AG20443 (cell line): ENCODE measurements at places on chromosomes 5 and 9.
A peak's percentile ranks its signal among the peaks of the same experiment; 100 is the strongest.

DNA sequence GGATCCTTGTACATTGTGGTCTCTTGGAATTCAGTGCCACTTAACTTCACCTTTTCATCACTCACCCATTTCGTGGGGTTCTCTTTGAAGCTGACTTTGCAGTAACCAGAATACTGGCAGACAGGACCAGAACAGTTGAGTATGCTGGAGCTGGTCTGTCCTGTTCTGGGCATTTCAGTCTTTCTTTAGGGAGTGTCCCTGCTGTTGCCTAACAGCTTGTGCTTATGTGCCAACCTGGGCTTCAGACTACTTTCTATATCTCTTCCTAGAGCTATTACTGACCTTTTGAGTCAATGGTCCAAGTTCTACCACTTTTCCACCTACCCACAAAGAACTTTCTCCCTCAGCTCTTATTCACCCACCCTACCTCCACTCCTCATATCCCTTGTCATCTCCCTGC, 10.0 kb upstream of the INSL6 start:
- DNase-seq: no peak

- no peak for DNase-seq
These were observed 1403.5 kb upstream of the CDH18 start for GRCh38 chr5:21391506-21391905.

DNA sequence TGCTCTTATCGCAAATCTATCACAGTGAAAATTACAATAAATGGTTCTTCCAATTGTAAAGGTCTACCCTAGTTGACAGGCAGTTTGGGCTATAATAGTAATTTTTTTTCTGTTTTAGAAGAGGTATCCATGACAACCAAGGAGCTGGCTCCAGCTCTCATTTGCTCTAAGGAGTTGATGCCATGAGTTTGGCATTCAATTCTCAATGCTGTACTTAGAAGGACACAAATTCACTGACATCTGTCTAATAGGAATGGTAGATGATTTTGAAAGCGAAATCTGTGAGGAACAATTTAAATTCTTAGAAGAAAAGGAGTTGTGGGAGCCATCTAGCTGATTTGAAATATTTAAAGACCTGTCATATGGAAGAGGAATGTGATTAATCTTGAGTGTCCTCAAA, 203.6 kb upstream of the DAB2 start:
- no peak for DNase-seq

DNA sequence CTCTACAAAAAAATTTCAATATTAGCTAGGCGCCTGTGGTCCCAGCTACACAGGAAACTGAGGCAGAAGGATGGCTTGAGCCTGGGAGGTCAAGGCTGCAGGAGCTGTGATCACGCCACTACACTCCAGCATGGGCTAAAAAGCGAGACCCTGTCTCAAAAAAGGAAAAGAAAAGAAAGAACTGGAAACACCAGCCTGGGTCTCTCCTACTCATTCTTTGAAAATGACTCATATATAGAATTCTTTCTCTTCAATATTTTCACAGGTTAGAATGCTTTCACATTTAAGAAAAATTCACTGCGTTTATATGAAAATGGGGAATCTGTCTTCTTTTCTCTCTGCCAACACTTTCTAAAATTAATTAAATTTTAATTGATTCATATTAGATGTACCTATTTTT, 115.6 kb downstream of the TRPM6 start:
- no peak for DNase-seq

GRCh38 chr9:81116340-81117137, 572.8 kb downstream of the TLE1 start:
- no peak for DNase-seq

DNA sequence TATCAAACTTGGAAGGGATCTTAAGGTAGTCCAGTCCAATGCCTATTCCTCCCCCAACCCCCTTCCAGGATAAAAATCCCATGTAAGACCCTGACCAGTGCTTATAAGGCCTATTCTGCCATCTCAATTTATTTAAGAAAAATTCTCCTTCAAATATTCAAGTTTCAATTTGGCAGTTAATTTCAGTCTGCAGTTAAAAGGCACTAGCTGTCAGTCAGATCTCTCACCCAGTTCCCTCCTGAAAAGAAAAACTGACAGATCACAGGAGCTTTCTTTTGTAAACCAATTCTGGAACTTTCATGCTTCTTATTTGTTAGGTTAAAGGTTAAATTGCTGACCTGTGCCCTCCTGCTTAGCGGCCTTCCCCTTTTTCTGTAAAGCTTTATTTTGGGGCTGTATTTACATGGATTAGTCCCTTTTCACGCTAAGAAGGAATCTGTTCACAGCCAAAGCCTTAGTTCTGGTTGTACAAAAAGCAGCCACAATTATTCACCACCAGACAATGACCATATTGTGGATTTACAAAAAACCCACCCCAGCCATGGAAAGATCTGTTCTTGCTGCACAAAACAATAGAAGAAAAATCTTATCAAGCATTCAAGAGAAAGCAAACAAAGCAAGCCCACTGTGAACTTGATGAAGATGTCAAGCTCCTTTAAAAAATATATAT, 68.7 kb downstream of the DENND1A start:
- no peak for DNase-seq

- DNase-seq: no peak
These were observed 67.0 kb downstream of the NDFIP1 start for GRCh38 chr5:142175461-142176142.

GRCh38 chr9:83034587-83034986, 28.4 kb downstream of the RASEF start:
- no peak for DNase-seq

DNA sequence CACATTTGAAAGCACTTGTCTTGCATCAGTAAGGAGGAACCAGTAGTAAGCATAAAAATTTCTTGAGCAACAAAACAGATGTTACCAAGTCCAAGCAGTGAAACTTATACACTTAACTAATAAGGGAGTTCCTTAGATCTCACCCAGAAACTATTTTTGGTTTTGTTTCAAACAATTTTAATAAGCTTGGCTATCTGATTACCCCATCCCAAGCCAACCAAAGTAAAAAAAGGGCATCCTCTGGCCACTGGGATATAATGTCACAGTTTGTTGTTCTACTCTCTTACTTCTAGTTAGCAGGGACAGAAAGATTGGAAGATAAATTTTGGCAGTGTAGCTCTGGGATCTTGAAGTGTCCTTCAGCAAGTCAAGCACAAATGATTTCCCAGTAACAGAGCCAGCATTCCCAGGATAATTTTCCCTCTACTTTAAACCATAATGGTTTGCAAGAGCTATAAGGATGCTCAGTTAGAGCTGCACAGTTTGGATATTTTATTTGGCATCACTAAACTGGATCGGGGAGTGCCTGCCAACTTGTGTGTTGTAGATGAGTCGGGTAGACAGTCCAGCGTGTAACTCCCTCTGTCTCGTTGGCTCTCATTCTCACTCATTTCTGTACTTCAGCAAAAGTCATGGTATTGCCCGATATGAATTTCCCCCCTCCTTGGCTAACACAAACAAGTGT, 161.9 kb upstream of the HMHB1 start:
- DNase-seq: peak; percentile 55

GRCh38 chr9:95005278-95006143, 279.0 kb downstream of the AOPEP start:
- DNase-seq: no peak

GRCh38 chr5:132026516-132027008, 15.1 kb upstream of the ACSL6 start:
- no peak for DNase-seq

DNA sequence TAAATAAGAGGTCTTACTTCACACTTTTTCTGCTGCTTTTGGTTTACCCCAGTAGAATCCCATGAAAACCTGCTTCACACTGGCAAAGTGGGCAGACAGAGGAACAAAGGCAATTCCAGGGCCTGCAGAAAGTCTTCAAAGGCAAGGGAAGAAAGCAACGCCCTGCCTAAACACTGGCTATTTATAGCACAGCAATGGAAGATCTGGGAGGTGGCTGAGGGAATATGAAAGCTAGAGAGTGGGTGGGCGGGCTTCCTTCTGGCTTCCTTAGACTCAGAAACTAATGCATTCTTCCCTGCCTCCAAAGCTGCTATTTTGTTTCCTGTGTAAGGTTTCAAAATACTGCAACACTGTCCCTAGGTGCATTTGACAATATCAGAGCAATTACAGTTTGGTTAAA, 46.8 kb downstream of the ELAVL2 start:
- DNase-seq: no peak

DNA sequence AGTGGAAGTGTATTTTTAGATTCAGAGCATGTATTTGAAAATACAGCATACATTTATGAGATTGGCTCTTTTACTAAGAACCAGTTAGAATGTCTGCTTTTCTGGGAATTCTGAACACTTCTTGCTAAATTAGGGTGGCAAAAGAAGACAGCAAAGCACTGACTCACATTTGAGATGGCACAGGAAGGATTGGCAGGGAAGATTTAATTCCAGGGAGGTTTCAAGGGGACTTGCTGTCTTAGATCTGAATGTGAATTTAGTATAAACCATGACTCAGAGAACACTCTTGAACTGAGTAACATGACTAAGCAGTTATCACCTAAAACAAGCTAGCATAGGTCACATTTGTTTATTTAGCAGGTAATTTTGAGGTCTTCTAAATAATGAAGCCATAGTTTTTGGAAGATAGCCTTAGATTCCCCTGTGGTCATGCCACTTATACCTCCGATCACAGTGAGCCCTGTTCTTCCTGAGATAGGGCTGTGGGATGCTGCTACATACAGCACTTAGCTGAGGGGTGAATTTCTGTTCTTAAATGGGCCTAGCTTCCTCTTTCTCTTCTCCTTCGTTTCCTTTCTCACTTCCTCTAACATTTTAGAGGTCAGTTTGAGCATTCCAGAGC, 173.8 kb downstream of the PCSK1 start:
- DNase-seq: peak; percentile 25

DNA sequence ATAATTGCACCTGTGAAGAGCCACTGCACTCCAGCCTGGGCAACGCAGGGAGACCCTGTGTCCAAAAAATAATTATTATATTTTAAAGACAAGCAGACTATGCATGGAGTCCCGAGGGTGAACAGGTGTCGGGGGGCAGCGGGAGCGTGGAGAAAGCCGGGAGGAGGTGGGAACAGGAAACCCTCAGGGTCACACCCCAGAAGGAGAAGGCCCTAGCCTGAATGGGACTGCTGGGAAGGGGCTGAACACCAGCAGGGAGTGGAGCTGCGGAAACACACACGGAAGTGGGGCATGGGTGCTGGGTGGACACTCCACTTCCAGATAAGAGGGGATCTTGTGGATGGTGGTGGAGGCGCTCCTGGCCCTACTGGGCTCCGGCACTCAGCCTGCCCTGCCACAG, 12.8 kb downstream of the SURF6 start:
- DNase-seq: no peak

DNA sequence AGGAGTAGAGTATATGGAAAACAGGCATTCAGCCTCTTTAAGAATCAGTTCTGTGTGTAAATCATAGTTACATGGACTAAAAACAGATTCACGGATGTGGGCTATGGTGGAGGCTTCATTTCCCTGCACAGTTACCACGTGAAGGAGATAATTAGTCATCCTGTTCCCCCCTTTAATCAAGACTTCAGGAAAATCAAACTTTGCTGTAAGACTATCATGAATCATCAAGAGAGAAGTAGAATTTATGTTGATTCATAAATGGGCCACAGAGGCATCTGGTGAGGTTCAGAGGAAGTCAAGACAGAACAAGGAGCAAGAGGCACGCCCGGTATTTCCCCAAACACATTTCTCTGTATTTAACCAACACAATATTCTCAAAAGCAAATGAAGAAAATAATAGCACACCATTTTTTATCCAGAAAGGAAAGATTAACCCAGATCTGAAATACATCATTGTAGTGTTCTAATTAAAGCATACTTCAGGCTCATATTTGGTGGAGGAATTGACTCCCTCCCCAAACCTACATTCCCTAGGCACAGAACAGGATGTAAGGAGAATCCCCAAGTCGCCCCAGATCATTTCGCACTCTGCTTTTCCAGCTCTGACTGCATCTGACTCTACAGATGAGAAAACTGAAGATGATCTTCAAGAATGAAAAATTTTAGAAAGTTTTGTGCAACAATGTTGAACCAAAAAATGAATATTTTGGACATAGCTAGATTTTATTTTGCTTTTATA, 175.8 kb upstream of the GAS1 start:
- DNase-seq: peak; percentile 76

GRCh38 chr5:124747791-124748686, 1.6 kb upstream of the ZNF608 start:
- DNase-seq: no peak

DNA sequence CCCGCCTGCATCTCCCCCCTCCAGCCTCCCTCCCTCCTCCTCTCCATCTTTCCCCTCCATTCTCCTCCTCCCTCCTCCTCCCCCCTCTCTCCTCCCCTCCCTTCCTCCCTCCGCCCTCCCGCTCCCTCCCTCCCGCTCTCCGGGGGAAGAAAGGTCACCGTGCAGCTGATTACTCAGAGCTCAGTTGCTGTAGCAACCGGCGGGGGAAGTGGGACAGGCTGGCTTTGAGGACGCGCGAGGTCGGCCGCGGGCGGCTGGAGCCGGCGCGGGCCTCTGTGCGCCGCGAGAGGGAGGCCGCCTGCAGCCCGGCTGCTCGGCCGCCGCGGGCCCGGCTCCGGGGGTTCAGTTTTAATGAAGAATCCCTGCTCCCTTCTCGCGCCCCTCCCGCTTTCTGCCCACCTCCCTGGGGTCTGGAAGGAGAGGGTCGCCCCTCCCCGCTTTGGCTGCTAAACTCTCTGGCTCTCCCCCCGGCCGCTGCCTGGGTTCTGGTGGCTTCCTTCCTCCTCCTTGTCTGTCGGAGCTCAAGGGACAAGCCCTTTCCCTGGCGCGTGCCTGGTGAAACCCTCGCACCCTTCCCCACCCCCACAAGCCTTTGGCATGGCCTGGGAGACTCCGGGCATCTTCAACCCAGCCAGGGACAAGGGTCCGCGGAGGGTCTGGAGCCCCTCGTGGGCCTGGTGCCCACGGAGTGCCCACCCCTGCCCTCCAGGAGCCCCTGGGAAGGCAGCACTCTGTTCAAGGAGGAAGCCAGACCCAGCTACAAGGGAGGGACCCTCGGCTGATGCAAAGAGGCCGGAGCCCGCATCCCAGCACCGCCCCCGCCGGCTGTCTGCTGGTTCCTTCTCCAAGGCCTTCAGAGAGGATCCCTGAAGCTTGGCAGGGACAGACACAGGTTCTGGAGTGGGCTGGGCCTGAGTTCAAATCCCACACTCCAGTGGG, 160.3 kb downstream of the C9orf50 start:
- peak; percentile 98 for DNase-seq
